ENCODE measurements at places on chromosomes 6 and 20.

- H3K36me3 ChIP-seq: no peaks in the 10 kb centered on the region
- no peak overlapping the region for H3K4me3 ChIP-seq
- no peak overlapping the region for H3K27ac ChIP-seq
- no peak for DNase-seq
- peaks cover 20% of the 10 kb centered on the region for H3K4me1 ChIP-seq
These were observed 74.8 kb upstream of the TPD52L1 start for GRCh38 chr6:125078602-125079321.

DNA sequence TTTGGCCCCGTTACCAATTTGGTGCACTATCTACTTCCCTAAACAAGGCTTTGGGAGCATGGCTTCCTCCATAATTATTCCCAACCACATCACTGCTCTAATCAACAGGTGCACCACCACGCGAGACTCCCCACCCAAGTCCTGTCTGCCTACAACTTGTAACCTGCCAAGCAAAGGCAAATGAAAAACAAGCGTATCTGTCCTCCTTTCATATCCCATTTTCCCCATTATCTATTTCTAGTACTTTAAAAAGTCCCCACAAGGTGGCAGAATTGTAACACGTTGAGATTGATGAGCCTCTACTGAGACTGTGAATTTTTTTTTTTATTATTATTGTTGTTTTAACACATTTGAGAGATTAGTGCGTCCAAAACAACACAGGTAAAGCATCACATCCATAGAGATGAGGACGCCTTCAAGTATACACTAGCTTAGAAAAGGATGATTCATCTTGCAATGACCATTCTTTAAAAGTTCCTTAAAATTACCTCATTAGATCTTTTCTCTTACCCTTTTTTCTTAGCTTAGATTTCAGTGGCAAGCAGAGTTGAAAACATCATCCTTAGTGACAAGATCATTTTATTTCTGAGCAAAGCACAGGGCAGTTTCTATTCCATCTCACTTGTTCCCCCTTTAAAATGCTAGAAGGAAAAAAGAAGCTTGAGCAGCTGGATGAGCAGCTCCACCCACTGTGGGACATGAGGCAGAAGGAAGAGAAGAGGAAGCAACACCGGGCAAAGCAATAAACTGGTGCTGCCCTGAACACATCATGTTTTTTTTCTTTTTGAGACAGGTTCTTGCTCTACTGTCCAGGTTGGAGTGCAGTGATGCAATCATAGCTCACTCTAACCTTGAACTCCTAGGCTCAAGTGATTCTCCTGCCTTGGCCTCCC lies 210.8 kb downstream of the ARHGAP18 start:
- H3K36me3 ChIP-seq: no peaks in the 10 kb centered on the region
- no peak for DNase-seq
- no peaks in the 10 kb centered on the region for H3K4me1 ChIP-seq
- H3K27ac ChIP-seq: no peak overlapping the region
- H3K27me3 ChIP-seq: no peaks in the 10 kb centered on the region

DNA sequence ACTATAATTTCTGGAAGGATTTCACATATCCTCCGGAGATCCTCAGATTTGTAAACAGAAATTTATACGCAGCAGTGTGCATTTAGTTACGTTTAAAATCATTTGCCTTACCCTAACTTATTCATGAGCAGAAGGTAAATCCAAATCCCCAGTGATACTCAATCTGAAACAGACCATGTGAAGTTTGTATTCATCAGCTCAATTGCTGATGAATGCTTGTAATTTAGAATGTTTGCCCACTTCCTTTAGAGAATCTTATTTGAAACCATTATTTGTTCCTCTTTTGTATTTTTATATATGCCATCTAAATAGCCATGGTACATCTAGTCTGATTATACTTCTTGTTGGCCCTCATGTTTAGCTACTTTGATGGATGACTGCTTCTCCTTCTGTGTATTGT lies 15.4 kb downstream of the TAAR1 start:
- no peaks in the 10 kb centered on the region for H3K27me3 ChIP-seq
- no peaks in the 10 kb centered on the region for H3K36me3 ChIP-seq
- H3K4me1 ChIP-seq: no peaks in the 10 kb centered on the region
- no peak for DNase-seq
- H3K4me3 ChIP-seq: no peak overlapping the region

GRCh38 chr6:17740559-17741220 lies 34.0 kb upstream of the NUP153 start:
- no peak overlapping the region for H3K27ac ChIP-seq
- no peak for DNase-seq
- no peaks in the 10 kb centered on the region for H3K4me1 ChIP-seq
- no peak overlapping the region for H3K4me3 ChIP-seq
- no peaks in the 10 kb centered on the region for H3K27me3 ChIP-seq

- DNase-seq: no peak
- no peaks in the 10 kb centered on the region for H3K4me1 ChIP-seq
- no peaks in the 10 kb centered on the region for H3K36me3 ChIP-seq
- H3K27ac ChIP-seq: no peak overlapping the region
- H3K27me3 ChIP-seq: no peaks in the 10 kb centered on the region
- H3K4me3 ChIP-seq: no peak overlapping the region
These were observed 21.6 kb downstream of the LY86 start for GRCh38 chr6:6610031-6610591.

DNA sequence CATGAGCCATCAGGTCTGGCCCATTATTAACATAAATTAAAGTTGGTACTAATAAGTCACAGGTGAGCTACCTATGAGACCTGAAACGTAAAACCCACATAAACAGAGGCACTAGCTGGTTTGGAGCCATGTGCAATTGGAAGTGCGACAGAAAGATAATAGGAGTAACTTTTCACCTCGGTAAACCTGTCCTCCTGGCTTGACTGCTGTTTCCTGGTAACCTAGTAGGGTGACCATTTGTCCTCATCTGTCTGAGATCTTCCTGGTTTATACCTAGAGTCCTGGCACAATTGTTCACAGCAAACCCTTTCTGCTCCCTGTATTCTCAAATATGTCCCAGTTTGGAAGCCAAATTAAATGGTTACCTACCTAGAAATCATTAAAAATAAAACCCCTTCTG lies 7.4 kb downstream of the TBC1D20 start:
- no peak overlapping the region for H3K4me3 ChIP-seq
- DNase-seq: no peak
- no peaks in the 10 kb centered on the region for H3K36me3 ChIP-seq
- no peaks in the 10 kb centered on the region for H3K27me3 ChIP-seq
- no peak overlapping the region for H3K27ac ChIP-seq

- peak overlapping the region; percentile 97 for H3K27ac ChIP-seq
- no peaks in the 10 kb centered on the region for H3K4me1 ChIP-seq
- no peak for DNase-seq
- peak overlapping the region; percentile 92 for H3K4me3 ChIP-seq
These were observed 572 bp upstream of the ZDHHC14 start for GRCh38 chr6:157380458-157380778.

GRCh38 chr20:36700438-36700837 lies 45.5 kb downstream of the NDRG3 start:
- H3K27me3 ChIP-seq: no peaks in the 10 kb centered on the region
- DNase-seq: no peak
- H3K4me1 ChIP-seq: no peaks in the 10 kb centered on the region
- no peak overlapping the region for H3K4me3 ChIP-seq

DNA sequence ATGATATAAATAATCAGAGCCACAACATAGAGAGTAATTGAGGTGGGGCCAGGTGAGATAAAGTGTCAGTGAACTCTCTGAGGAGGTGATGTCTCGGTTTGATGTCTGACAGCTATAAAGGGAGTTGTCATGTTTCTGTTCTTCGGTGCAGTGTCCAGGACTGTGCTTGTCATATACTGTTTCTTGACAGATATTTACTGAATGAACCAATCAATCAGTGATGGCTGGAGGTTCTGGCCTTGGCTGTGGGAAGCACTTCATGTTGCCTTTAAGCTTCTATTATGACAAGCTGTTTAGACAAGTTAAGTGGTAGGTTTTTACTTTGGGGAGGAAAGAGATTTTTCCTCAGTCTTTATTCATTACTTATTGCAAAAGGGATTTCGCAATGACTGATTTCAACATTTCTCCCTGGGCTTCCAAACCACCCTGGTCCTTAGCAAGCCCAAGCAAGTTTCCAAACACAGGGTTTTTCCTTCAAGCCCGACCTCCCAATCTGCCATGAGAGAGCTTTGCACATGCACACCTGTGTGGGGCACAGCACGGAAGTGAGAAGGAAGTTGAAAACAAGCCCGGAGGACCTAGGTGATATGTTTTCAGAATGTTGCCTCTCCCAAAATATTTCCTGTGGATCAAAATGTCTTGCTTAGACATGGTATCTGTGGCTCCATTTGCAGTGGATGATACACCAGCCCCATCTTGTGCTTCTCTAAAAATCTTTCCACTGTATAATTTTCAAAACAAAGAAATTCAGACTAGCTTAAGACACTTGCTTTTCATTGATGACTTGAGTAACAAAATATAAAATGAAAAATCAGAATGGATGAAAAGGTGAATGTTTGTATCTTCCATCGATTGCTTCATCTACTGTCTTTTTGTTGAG lies 567.3 kb upstream of the BTBD3 start:
- H3K4me3 ChIP-seq: no peak overlapping the region
- H3K36me3 ChIP-seq: no peaks in the 10 kb centered on the region
- no peaks in the 10 kb centered on the region for H3K27me3 ChIP-seq
- no peaks in the 10 kb centered on the region for H3K4me1 ChIP-seq

GRCh38 chr20:37437676-37438075 lies 83.4 kb upstream of the NNAT start:
- no peak for DNase-seq
- H3K27ac ChIP-seq: no peak overlapping the region
- H3K4me1 ChIP-seq: no peaks in the 10 kb centered on the region
- no peaks in the 10 kb centered on the region for H3K27me3 ChIP-seq
- H3K4me3 ChIP-seq: no peak overlapping the region
- no peaks in the 10 kb centered on the region for H3K36me3 ChIP-seq

GRCh38 chr20:56801971-56802755 lies 173.1 kb downstream of the TFAP2C start:
- H3K36me3 ChIP-seq: no peaks in the 10 kb centered on the region
- no peak for DNase-seq
- H3K4me3 ChIP-seq: no peak overlapping the region
- H3K27me3 ChIP-seq: no peaks in the 10 kb centered on the region
- H3K4me1 ChIP-seq: no peaks in the 10 kb centered on the region

DNA sequence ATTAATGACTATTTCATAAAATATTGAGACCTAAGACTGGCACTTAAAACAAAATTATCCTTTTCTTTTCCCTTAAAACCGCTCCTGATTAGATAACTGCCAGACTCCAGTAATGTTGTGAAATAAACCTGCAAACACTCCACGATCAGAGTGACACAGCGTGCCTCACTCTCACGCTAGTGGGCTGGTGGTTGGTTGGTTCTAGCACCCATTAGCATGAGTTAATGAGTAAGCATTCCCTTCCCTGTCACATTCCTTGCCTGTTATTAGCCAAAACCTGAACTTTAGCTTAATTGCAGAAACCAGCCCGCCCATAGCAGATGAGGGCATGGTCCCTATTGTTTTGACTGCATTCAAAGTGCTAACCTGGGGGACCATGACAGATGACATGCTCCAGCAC lies 193.4 kb downstream of the CD83 start:
- H3K4me3 ChIP-seq: no peak overlapping the region
- DNase-seq: no peak
- H3K27me3 ChIP-seq: no peaks in the 10 kb centered on the region

DNA sequence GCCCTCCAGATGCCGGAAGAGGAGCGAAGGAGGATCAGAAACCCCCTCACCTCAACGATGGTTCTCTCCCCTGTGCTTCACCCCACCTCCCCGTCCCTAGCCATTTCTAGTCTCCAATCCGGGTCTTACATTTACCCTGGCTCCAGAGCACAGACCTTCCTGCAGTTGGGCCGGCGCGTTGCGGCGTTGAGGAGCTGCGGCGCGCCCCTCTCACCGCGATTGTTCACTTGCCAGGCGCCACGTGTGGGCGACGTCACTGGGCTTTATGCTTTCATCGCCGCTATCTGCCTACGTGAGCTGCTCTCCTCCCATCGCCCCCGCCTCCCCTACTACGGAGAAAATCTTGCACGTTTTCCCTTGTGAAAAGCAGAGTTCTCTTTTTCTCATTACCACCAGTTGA lies at the start of gene CRISP2:
Gene CRISP2 (minus strand): TSS at position 198 of the 400 bp plus-strand sequence. CDS start 4,347 bp downstream, outside the sequence.
- no peaks in the 10 kb centered on the region for H3K27me3 ChIP-seq
- H3K36me3 ChIP-seq: no peaks in the 10 kb centered on the region
- no peak within 1 kb of the TSS for H3K27ac ChIP-seq
- no peak within 1 kb of the TSS for H3K4me3 ChIP-seq
- DNase-seq: no peak

- peak overlapping the region; percentile 65 for H3K27ac ChIP-seq
- H3K4me3 ChIP-seq: no peak overlapping the region
- DNase-seq: no peak
- peaks cover 30% of the 10 kb centered on the region for H3K4me1 ChIP-seq
- H3K36me3 ChIP-seq: peaks cover 6% of the 10 kb centered on the region
- H3K27me3 ChIP-seq: no peaks in the 10 kb centered on the region
These were observed 16.5 kb downstream of the PEDS1 start for GRCh38 chr20:50136822-50137599.

- no peak overlapping the region for H3K4me3 ChIP-seq
- H3K36me3 ChIP-seq: no peaks in the 10 kb centered on the region
- peak overlapping the region; percentile 37 for H3K27ac ChIP-seq
- no peaks in the 10 kb centered on the region for H3K27me3 ChIP-seq
- H3K4me1 ChIP-seq: no peaks in the 10 kb centered on the region
- DNase-seq: no peak
These were observed 163.2 kb downstream of the BMP7 start for GRCh38 chr20:57103146-57103800.

DNA sequence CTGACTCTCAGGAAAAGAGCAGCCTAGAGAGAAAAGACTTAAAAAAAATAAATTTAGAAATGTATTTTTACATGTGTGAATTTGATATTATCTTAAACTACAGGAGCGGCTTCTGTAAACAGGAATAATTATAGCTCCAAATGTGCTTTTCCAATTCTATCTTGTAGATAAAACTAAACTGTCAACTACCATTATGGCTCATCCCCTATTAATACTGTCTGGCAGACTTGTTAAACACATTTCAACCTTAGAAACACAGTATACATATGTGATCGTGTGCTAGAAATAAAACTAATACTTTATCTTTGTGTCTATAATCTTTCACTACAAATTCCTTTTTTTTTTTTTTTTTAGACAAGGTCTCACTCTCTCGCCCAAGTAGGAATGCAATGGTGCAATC lies 75.8 kb downstream of the CNKSR3 start:
- H3K27ac ChIP-seq: no peak overlapping the region
- H3K36me3 ChIP-seq: no peaks in the 10 kb centered on the region
- H3K27me3 ChIP-seq: no peaks in the 10 kb centered on the region

DNA sequence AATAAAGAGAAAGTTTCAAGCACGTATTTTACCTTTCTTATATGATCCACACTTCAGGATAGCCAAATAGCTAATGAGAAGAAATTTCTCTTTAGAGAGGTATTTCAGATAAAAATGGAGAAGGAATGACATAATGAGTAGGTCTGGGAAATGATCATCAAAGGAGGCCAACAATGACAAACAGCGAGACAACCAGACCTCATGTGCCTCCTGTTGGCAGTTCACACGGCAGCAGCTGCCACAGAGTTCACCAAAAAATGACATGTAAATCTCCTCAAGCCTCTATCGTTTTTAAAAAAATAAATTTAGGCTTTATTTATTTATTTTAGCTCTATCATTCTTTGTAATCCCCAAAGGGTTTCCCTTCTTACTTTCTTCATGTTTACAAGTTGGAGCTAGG lies 47.7 kb downstream of the SLC2A12 start:
- no peaks in the 10 kb centered on the region for H3K27me3 ChIP-seq
- H3K4me3 ChIP-seq: no peak overlapping the region
- no peaks in the 10 kb centered on the region for H3K36me3 ChIP-seq
- DNase-seq: no peak
- H3K4me1 ChIP-seq: no peaks in the 10 kb centered on the region
- no peak overlapping the region for H3K27ac ChIP-seq

All from sigmoid colon (tissue), 7 donors.